Kidney tubule cell (primary cell): ENCODE measurements at places on chromosomes 3 and 15.

DNA sequence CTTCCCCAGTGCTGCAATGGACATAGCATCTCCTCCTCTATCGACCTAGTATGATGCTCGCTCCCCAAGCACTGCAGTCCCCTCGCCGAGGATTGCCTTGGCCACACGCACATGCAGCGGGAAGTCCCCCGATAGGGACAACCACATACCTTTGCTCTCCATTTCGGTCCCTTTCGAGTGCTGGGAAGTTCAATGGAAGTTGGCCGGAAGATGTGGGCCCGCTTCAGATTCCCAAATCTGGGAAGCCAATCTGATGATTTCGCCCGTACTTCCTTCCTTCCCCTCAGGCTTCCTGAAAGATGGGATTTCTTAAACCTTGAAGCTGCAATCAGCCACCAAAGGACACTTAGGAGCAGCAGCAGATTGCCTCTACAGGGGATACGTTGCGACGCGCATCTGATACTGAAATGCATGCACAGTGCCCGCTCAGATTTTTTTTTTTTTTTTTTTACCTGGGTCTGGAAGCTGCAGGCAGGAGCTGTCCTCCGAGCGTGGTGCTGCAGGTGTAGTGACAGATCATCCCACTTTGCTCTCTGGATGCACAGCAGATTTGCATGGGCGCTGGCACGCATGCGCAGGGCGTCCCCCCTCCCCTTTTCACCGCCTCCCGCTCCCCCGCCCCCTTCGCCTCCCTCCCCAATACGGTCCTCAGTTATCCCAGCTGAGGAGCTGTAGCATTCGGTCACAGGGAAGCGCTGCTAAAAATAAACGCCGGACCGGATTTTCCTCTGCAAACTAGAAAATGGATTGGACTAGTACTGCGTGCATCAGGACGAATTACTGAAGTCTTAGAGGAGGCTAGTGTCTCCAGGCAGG is at the start of gene FGF12:
TSS of gene FGF12 (minus strand) at position 510 of the 816 bp plus-strand sequence.
- DNase-seq = peak; percentile 62

- DNase-seq = peak; percentile 56
These were observed 36.9 kb upstream of the SKIL start for GRCh38 chr3:170320461-170321121.

GRCh38 chr15:81071120-81071519 is 63.0 kb upstream of the CFAP161 start:
- no peak for DNase-seq

- DNase-seq = peak; percentile 31
These were observed 532 bp downstream of the B4GALT4 start for GRCh38 chr3:119240101-119240590.

DNA sequence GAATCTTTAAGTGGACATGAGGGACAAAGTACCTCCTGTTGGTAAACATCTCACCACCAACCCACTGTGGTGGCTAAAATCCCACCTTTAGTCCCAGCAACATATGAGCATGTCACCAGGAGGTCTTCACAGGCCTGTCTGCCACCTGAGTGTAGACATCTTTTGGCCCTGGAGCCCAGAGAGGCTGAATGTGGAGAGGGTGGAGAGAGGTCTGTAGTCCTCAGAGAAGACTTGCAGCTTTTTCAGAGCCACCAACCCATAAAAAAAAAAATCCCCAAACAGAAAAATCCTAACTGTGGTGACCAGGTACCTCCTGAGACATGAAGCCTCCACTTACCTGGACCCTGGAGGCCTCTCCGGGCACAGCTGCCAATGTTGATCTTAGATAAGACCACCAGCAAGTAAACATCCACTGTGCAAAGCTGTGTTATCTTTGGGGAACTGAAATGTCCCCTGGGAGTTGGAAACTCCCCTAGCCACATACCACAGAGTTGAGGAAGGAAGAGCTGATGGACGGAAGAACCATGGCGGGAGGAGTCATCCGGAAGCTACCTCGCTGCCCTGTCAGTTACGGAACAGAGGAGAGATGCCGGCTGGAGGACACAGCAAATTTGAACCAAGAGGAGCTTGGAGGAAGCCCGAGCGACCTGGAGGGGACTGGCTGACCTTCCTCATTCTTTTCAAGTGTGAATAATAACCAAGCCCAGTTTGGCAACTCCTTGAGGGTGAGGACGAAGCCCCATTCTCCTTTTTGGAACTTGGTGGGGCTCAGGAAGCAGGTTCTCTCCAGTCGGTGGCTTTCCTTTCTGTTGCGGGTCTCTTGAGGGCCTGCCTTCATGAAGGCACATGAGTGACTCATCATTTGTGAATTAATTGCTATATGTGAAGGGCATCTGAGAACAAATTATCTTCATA is at the start of gene GHRL:
TSS of gene GHRL (minus strand) at position 443 of the 915 bp plus-strand sequence. CDS start 2,767 bp downstream, outside the sequence.
- DNase-seq = no peak

- no peak for DNase-seq
These were observed 29.1 kb upstream of the NOX5 start for GRCh38 chr15:68985361-68985891.

GRCh38 chr3:193827871-193828270 is 234.9 kb downstream of the OPA1 start:
- no peak for DNase-seq
